Aortic smooth muscle cell (primary cell): ENCODE measurements at places on chromosomes 3 and 15. TPM values are rescaled to one million over a fixed set of nuclear protein-coding genes. Genes with fewer than 3 reads are reported as not detected.

The TRIM69 gene
- total RNA-seq: 21.5 and 24.1 TPM in 2 replicates

The TLE3 gene
- 16.2 and 22.2 TPM in 2 replicates for total RNA-seq

The TNFAIP8L3 gene
- 4.1 and 7.5 TPM in 2 replicates for total RNA-seq

The EPB42 gene
- total RNA-seq: not detected in 2 replicates

The GPR160 gene
- 0.56 and 0.92 TPM in 2 replicates for total RNA-seq

The CPLX3 gene
- under 0.01 TPM in 1 of 2 replicates, not detected in the other for total RNA-seq

The MUC13 gene
- not detected in 2 replicates for total RNA-seq

The PTX3 gene
- total RNA-seq: 194 and 257 TPM in 2 replicates

The ZKSCAN7 gene
- 5.2 and 5.7 TPM in 2 replicates for total RNA-seq

The CCR4 gene
- total RNA-seq: not detected in 2 replicates

The GPR27 gene
- total RNA-seq: 0.13 TPM in 1 of 2 replicates, not detected in the other

The PRR20G gene
- not detected in 2 replicates for total RNA-seq

The DZIP3 gene
- 11.9 and 14.5 TPM in 2 replicates for total RNA-seq

The DNAJB11 gene
- total RNA-seq: 59.1 and 60.5 TPM in 2 replicates

The FBXW12 gene
- total RNA-seq: not detected in 2 replicates

The ANKUB1 gene
- not detected in 2 replicates for total RNA-seq

The ARIH2 gene
- total RNA-seq: 74.6 and 77.7 TPM in 2 replicates

The ISL2 gene
- total RNA-seq: 0.12 and 0.26 TPM in 2 replicates

The CLRN1 gene
- not detected in 2 replicates for total RNA-seq

The LRRC31 gene
- not detected in 2 replicates for total RNA-seq

The ISG20 gene
- total RNA-seq: 5.0 and 10.5 TPM in 2 replicates

The CCDC14 gene
- 19.0 and 21.8 TPM in 2 replicates for total RNA-seq

The VWA5B2 gene
- 0.06 TPM in 1 of 2 replicates, not detected in the other for total RNA-seq

The FBLN2 gene
- 461 and 547 TPM in 2 replicates for total RNA-seq

The FILIP1L gene
- 14.0 and 32.1 TPM in 2 replicates for total RNA-seq

The GABRR3 gene
- not detected in 2 replicates for total RNA-seq

The NOX5 gene
- 0.13 and 0.19 TPM in 2 replicates for total RNA-seq

The GOLGA8S gene
- under 0.01 and 0.06 TPM in 2 replicates for total RNA-seq

The SEMA3G gene
- total RNA-seq: under 0.01 and 0.19 TPM in 2 replicates

The ZIC4 gene
- 0.06 TPM in 1 of 2 replicates, not detected in the other for total RNA-seq

The LMOD3 gene
- not detected in 2 replicates for total RNA-seq

The CLDN18 gene
- not detected in 2 replicates for total RNA-seq

The CHCHD6 gene
- 11.9 and 12.6 TPM in 2 replicates for total RNA-seq

The SELENOS gene
- total RNA-seq: 74.2 and 90.8 TPM in 2 replicates

The CD200R1 gene
- total RNA-seq: 0.06 TPM in 1 of 2 replicates, not detected in the other

The CIDEC gene
- total RNA-seq: not detected in 2 replicates

The DAZL gene
- not detected in 2 replicates for total RNA-seq

The GOLGA8T gene
- 0.06 and 0.26 TPM in 2 replicates for total RNA-seq

The WNT7A gene
- not detected in 2 replicates for total RNA-seq

The CNTN4 gene
- 0.19 TPM in 1 of 2 replicates, not detected in the other for total RNA-seq

The ZPLD1 gene
- 0.19 and 0.26 TPM in 2 replicates for total RNA-seq

The ANKRD63 gene
- total RNA-seq: not detected in 2 replicates

The CRYGS gene
- 1.1 and 1.2 TPM in 2 replicates for total RNA-seq

The KLHL24 gene
- total RNA-seq: 59.6 and 82.9 TPM in 2 replicates

The ASB14 gene
- total RNA-seq: under 0.01 TPM in 1 of 2 replicates, not detected in the other

The NUP210 gene
- 0.99 and 1.3 TPM in 2 replicates for total RNA-seq

The GP9 gene
- total RNA-seq: not detected in 2 replicates

The MESP2 gene
- 0.25 and 0.53 TPM in 2 replicates for total RNA-seq

The PRR23B gene
- not detected in 2 replicates for total RNA-seq

The LIPC gene
- total RNA-seq: 1.1 and 1.5 TPM in 2 replicates

The RBM6 gene
- 48.1 and 50.7 TPM in 2 replicates for total RNA-seq

The TRAT1 gene
- total RNA-seq: not detected in 2 replicates

The MME gene
- total RNA-seq: 22.7 and 35.8 TPM in 2 replicates

The SLC51A gene
- not detected in 2 replicates for total RNA-seq

The SNUPN gene
- 38.6 and 41.0 TPM in 2 replicates for total RNA-seq

The LMAN1L gene
- 0.13 and 0.25 TPM in 2 replicates for total RNA-seq
